NCI-H1105 treated with DMSO at 0.1 percent for 48 hours (cell line): ENCODE measurements at places on chromosomes 13 and 19.

DNA sequence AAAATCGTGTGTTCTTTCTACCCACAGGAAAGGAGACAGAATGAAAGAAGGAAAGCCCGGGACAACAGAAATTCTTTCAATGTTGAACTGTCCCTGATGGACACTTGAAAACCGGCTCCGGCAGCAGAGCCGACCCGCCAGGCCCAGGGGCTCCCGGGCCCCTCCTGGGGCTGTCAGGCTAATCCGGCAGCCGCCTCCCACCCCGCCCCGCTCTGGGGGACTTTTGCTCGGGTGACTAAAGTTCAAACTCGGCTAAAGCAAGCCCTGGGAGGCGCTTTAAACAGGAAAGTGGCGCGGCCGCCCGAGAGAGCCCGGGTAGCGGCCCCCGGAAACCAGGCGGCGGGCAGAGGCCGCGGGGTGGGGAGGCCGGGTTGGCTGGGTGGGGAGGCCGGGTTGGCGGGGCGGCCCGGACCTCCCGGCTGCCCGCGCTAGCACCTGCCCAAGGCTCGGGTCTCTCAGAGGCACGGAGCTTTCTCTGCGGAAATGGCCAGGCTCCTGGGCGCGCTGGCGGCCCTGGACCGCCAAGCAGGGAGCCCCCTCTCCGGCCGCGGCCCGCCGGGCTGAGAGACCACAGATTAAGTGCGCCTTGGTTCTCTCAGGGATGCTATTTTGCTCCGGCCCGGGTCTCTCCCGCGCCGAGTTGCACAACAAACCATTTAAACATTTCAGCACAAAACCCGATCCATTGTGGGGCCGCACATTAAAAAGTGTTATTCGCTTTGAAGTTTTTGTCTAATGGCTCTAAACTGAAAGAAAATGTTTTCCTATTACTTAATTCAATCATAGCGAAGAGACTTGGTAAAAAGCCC is 2.6 kb upstream of the GSX1 start:
- DNase-seq, result no peak

DNA sequence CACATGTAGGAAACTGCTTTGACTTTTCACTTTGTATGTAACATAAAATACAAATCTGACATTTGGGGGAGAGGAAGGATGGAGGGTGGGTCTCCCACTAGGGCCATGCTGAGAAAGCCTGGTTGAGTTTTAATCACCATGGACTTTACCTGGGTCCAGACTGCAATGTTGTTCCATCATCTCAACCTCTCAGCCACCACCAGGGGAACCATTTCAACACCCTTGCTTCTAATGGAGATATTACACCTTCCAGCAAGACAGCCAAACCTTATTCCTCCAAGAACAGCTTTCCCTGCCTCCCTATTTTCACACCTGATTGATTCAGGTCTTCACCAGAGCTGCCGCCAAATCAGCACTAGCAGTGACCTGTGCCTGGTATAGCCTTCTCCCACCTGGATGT is 56.0 kb downstream of the ZAR1L start:
- DNase-seq, result no peak

DNA sequence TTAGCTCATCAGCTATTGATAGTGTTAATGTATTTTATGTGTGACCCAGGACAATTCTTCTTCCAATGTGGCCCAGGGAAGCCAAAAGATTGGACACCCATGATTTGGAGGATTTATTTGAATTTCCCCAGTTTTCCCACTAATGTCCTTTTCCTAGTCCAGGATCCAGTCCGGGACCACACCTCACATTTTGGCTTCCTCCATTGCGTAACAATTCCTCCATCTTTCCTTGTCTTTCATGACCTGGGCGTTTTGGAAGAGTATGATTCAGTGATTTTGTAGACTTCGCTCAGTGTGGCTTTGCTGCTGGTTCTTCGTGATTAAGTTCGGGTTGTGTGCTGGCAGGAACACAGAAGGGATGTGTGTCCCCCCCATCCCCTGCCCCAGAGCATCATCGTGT is 3.3 kb upstream of the ATP4A start:
- no peak for DNase-seq

- DNase-seq, result no peak
Measured at GRCh38 chr13:83547043-83547442, 335.2 kb downstream of the SLITRK1 start.

DNA sequence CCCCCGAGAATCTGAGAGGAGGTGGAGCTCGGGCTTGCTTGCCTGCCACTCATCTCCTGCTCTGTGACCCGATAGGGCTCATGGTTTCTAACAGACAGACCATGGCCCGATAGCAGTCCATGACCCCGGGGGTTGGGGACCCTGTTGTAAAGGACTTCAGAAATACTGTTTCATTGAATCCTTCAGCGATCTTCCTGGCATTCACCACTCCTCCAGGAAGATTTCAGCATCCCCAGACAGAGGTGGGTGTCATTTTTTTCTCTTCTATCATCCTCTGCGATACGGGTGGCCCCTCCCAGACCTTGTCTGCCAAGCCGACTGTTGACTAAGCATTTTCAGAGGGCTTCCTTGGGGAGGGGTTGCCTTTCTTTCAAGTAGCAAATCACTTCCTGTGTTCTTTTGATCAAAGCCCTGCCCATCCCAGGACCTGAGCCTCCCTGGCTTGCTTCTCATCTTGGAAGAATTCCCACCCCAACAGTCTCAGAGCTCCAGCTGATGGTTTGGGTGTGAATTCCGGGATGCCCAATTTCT is 1.7 kb downstream of the MYO1F start:
- no peak for DNase-seq

- no peak for DNase-seq
Measured at GRCh38 chr19:8108560-8109445, 40.6 kb downstream of the FBN3 start.

DNA sequence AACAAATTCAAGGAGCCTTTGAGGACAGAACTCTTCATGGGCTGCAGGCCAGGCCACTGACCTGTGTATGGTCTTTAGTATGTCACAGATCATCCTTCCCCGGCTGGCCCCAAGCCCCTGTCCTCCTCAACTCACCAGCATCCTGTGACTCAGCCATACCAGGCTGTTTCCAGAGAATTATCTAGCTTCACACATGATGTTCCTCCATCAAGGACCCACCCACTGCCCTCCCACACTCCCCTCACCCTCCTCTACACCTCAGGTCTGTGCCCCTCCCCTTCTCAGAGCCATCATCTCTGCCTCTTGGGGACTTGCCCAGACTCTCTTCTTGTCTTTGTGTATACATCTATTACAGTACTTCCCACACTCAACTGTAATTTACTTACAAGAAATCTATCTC is 14.7 kb downstream of the DCT start:
- peak; percentile 19 for DNase-seq

- no peak for DNase-seq
Measured at GRCh38 chr19:44548736-44549135, 19.3 kb upstream of the CEACAM20 start.

GRCh38 chr19:7522923-7523667 is 671 bp downstream of the MCOLN1 start:
- no peak for DNase-seq
